ENCODE measurements at places on chromosomes 11 and 22. TPM values are rescaled to one million over a fixed set of nuclear protein-coding genes. Genes with fewer than 3 reads are reported as not detected.

The VSIG2 gene
- not detected for total RNA-seq

The EIF3M gene
- 602 TPM for total RNA-seq

GRCh38 chr11:115384236-115384635 lies 120.0 kb downstream of the CADM1 start:
- H3K4me1 ChIP-seq: no peaks in the 10 kb centered on the region
- H3K36me3 ChIP-seq: no peaks in the 10 kb centered on the region
- H3K27ac ChIP-seq: no peak overlapping the region
- no peaks in the 10 kb centered on the region for H3K27me3 ChIP-seq
- H3K4me3 ChIP-seq: no peak overlapping the region
- DNase-seq: no peak

The TPBGL gene
- 0.22 TPM for total RNA-seq

- no peaks in the 10 kb centered on the region for H3K36me3 ChIP-seq
- no peaks in the 10 kb centered on the region for H3K4me1 ChIP-seq
- no peak for DNase-seq
- no peak overlapping the region for H3K4me3 ChIP-seq
- H3K27me3 ChIP-seq: peaks cover 66% of the 10 kb centered on the region
These were observed 48.1 kb upstream of the DAGLA start for GRCh38 chr11:61632096-61632495.

DNA sequence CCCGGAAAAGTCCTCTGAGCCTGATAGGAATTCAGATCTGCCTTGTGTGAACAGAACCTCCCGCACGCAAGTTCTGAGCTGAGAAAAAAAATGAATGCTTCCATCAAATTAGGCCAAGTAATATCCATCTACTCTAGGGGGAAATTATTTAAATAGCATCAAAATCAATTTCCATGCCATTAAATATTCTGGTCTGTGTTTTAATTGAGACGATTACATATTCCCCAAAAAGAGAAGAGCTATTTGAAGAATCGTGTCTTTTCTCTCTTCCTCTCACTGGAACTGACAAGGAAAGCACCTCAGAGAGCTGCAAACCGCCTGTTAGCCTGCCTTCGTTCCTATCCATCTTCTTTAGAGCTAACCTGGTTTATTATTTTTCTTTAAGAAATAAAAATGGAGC lies 96.0 kb downstream of the SEZ6L start:
- no peak overlapping the region for H3K4me3 ChIP-seq
- no peaks in the 10 kb centered on the region for H3K27me3 ChIP-seq
- H3K36me3 ChIP-seq: no peaks in the 10 kb centered on the region
- no peaks in the 10 kb centered on the region for H3K4me1 ChIP-seq
- no peak overlapping the region for H3K27ac ChIP-seq

- H3K4me3 ChIP-seq: no peak overlapping the region
- no peak for DNase-seq
- H3K36me3 ChIP-seq: no peaks in the 10 kb centered on the region
- H3K27ac ChIP-seq: no peak overlapping the region
These were observed 675 bp upstream of the OR5AN1 start for GRCh38 chr11:59358020-59358419.

The PLAAT5 gene
- total RNA-seq: not detected

- H3K27ac ChIP-seq: no peak overlapping the region
- H3K4me1 ChIP-seq: no peaks in the 10 kb centered on the region
- H3K4me3 ChIP-seq: no peak overlapping the region
- H3K27me3 ChIP-seq: no peaks in the 10 kb centered on the region
- no peaks in the 10 kb centered on the region for H3K36me3 ChIP-seq
These were observed 152.9 kb downstream of the SNX19 start for GRCh38 chr11:130763087-130763980.

DNA sequence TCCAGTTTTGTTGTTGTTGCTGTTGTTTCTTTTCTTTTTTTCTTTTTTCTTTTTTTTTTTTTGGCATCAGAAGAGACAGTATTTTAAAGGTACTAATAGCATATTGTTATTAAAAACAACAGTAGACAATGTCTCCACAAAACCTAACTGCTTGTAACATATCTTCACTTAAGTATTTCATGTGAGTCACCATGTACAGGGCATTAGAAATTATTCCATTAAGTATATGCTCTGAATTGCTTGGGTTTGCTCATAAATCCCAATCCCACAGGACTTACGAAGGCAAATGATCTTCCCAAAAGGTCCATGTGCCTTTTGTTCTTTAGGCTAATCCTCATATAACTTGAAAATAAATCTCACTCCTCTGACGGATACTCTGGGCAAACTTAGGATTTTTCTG lies 35.9 kb downstream of the MAP6 start:
- H3K4me1 ChIP-seq: peaks cover 5% of the 10 kb centered on the region
- no peaks in the 10 kb centered on the region for H3K36me3 ChIP-seq
- no peak for DNase-seq
- H3K27ac ChIP-seq: no peak overlapping the region
- H3K4me3 ChIP-seq: no peak overlapping the region

The GPHA2 gene
- total RNA-seq: not detected

DNA sequence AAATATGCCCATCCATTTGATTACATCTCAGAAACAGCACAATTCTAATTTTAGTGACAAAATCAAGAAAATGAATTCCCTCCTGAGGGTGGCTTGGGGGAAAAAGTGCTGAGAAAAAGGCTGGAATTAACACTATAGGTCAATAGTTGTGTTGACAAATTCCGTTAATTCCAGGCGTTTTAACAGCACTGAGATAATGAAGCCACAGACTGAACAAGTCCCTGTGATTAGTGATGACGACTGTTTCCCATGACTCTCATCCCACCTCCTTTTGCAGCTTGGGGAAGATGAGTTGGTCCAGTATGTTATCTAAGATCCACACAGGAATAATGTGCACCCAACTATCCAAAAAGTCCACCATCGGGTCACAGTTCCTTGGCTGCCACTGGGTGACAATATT lies 12.8 kb downstream of the SRRD start:
- peaks cover 80% of the 10 kb centered on the region for H3K36me3 ChIP-seq
- DNase-seq: no peak
- peaks cover 33% of the 10 kb centered on the region for H3K4me1 ChIP-seq
- no peak overlapping the region for H3K4me3 ChIP-seq
- no peak overlapping the region for H3K27ac ChIP-seq

The NXPE1 gene
- total RNA-seq: 0.45 TPM

GRCh38 chr11:19832086-19832750 lies 119.6 kb downstream of the NAV2 start:
- H3K27me3 ChIP-seq: no peaks in the 10 kb centered on the region
- H3K36me3 ChIP-seq: no peaks in the 10 kb centered on the region
- H3K4me3 ChIP-seq: no peak overlapping the region
- no peak for DNase-seq
- H3K27ac ChIP-seq: no peak overlapping the region
- H3K4me1 ChIP-seq: no peaks in the 10 kb centered on the region

DNA sequence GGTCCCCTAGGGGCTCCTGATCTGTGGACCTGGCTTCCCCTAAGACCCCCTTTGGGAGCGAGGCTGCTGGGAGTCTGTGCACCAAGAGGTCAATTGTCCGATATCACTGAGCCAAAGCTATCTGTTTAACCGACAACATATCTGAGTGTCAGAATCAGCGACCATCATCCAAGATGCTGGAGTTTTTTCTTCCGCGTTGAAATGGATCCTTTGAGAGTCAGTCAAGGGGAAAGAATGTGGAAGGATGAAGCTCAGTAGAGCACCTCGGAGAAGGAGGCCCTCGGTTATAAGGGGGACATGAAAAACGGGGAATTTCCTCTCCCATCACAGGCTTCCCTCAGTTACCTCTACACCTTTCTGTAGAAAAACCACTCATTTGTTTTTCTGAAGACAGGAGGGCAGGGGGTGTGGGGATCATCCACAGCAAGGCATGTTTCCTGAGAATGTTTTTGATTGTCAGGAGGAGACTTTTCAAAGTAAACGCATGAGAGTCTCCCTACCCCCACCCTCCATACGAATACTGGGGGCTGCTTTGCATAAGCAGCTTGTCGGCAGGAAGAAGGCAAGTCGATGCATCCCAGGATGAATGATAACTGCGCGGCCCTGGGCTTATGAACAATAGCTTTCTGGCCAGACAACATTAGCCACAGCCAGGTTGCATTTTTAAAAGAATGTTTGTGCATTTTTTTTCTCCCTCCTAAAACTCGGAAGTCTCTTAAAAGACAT lies 37.7 kb upstream of the CCND1 start:
- H3K27me3 ChIP-seq: peaks cover 35% of the 10 kb centered on the region
- H3K27ac ChIP-seq: no peak overlapping the region

DNA sequence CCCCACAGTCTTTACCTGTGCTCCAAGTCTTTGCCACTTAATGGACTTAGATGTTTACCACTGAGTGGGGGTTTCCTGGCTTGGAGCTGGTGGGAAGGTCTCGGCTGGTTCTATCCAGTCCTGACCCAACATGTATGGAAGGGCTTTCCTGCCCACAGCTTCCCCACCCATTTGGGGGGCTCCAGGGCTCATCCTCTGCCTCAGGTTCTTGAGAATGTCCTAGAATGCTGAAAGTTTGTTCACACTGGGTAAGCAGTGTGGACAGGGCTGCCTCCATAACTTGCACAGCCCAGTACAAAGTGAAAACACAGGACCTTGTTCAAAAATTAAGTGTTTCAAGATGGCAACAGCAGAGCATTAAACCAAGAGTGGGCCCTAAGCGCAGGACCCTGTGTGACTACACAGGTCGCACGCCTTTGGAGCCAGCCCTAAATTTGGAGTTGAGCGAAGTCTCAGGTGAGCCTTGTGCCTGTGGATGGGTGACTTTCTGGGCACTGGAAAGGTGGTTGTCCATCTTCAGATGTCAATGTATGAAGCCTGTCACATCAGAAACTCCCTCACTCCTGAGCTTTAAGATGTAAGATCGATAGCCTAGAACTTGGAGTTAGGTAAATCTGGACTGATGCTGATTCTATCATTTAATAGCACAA lies 72.7 kb upstream of the NARS2 start:
- no peak overlapping the region for H3K4me3 ChIP-seq
- H3K36me3 ChIP-seq: no peaks in the 10 kb centered on the region
- no peak for DNase-seq
- H3K27me3 ChIP-seq: no peaks in the 10 kb centered on the region
- H3K4me1 ChIP-seq: no peaks in the 10 kb centered on the region

The LRRC56 gene
- total RNA-seq: 3.4 TPM

DNA sequence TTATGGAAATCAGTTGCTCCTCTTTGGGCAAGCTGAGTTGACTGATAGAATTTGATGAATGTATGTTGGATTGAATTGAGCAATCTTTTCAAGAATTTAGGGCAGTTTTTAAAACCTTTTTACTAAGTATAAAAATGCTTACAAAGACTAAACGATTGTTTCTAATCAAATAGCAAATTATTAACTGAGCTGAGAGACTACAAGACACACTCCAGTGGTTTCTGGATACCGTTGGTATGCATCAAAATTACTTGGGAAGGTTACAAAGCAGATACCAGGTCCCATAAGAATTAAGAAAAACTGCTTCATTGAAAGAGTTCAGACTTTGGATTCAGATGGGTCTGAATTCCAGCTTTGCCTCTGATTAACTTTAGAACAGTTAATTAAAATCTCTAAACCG lies 721.4 kb downstream of the FAM181B start:
- no peaks in the 10 kb centered on the region for H3K27me3 ChIP-seq
- DNase-seq: no peak
- no peaks in the 10 kb centered on the region for H3K4me1 ChIP-seq
- no peak overlapping the region for H3K4me3 ChIP-seq
- no peaks in the 10 kb centered on the region for H3K36me3 ChIP-seq

DNA sequence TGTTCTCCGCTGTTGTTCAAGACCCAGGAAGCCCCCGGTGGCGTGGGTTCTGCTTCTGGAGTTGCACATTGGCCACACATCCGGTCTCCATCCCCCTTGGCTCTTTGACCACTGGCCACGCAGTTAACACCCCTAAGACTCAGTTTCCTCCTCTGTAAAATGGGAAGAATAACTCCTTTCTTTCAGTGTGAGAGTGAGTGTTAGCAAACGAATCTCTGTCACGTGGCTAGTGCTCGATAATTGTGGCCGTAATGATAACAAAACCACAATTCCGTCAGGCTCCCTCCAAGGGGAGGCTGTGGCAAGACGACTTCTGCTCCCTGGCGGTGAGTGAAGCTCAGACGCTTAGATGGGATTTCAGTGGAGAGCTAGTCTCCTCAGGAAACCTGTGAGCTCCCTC lies 315.2 kb upstream of the B3GAT1 start:
- no peak overlapping the region for H3K27ac ChIP-seq
- H3K36me3 ChIP-seq: no peaks in the 10 kb centered on the region
- H3K4me1 ChIP-seq: no peaks in the 10 kb centered on the region
- peak; percentile 44 for DNase-seq

The RTN4R gene
- 2.8 TPM for total RNA-seq

The MOGAT2 gene
- 0.09 TPM for total RNA-seq

- H3K27ac ChIP-seq: no peak overlapping the region
- no peaks in the 10 kb centered on the region for H3K4me1 ChIP-seq
- no peaks in the 10 kb centered on the region for H3K36me3 ChIP-seq
- no peak for DNase-seq
These were observed 45.7 kb downstream of the RPUSD4 start for GRCh38 chr11:126165757-126166156.

The BDNF gene
- 0.04 TPM for total RNA-seq

DNA sequence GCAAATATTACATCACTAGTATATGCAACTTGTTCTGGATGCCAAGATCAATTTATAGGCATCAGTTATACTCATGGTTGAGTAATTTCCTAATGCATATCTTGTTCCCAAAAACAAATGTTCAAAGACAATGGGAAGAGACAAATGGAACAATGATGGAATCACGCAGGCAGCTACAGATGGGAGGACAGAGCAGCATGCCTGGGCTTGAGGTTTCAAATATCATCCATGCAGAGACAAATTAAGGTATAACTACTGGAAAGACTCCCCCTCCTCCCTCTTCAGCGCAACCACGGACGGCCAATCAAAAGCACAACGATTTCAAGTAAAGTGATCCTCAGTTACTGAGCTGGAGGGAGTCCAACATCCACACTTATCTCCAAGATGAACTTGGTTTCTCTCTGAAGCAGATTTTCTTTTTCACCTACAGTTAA lies 106.8 kb downstream of the CCDC83 start:
- no peak overlapping the region for H3K27ac ChIP-seq
- H3K4me1 ChIP-seq: no peaks in the 10 kb centered on the region
- peaks cover 94% of the 10 kb centered on the region for H3K36me3 ChIP-seq
- DNase-seq: no peak
- no peaks in the 10 kb centered on the region for H3K27me3 ChIP-seq
- H3K4me3 ChIP-seq: no peak overlapping the region

DNA sequence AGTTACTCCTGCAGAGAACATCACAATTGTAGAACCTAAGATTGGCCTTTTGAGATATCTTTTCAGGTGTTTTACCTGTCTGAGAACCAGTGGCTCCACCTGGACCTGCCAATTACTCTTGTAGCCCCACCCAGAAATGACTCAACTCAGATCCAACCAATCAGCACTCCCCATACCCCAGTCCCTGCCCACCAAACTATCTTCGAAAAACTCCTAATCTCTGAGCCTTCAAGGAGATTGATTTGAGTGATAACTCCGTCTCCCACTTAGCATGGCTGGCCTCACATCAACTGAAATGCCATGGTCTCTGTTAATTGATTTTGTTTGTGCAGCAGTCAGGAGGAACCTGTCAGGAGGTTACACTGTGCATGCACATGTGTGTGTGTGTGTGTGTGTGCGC lies 103.6 kb downstream of the MTNR1B start:
- no peaks in the 10 kb centered on the region for H3K36me3 ChIP-seq
- no peak overlapping the region for H3K4me3 ChIP-seq
- H3K27ac ChIP-seq: no peak overlapping the region

The SLC16A8 gene
- not detected for total RNA-seq

GRCh38 chr22:22061085-22062077 lies 78.8 kb upstream of the TOP3B start:
- H3K4me1 ChIP-seq: peaks cover 5% of the 10 kb centered on the region
- no peaks in the 10 kb centered on the region for H3K36me3 ChIP-seq
- DNase-seq: no peak

All from K562 (cell line).